Calu3 (cell line): ENCODE measurements at places on chromosomes 3 and 15.

DNA sequence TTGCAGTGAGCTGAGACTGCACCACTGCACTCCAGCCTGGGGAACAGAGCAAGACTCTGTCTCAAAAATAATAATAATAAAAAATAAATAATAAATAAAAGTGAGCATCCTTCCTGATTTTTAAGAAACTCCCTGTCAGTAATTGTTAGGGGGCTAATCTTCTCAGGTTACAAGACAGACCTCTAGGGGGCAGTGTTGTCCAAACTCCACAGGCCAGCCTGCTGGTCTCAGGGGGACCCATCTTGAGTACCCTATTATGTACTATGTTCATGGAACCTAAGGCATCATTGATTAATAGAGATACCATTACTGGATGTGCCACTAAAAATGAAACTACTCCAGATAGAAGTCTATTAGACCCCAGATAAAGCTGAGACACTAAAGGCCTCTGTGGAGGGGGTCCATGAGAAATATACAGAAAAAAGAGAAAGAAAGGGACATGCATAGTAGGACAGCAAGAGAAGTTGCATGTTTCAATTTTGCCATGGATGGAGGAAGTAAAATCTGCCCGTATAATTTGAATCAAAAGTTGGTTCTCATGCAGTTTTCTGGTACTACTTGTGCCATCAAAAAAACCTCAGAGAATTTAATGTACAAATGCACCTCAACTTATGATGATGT lies 85.5 kb upstream of the CDV3 start:
- H3K36me3 ChIP-seq: no peaks in the 10 kb centered on the region
- no peak overlapping the region for H3K27ac ChIP-seq
- H3K4me3 ChIP-seq: no peak overlapping the region
- no peaks in the 10 kb centered on the region for H3K27me3 ChIP-seq
- peak; percentile 62 for DNase-seq

- no peak overlapping the region for H3K4me3 ChIP-seq
- H3K27ac ChIP-seq: no peak overlapping the region
These were observed 16.2 kb downstream of the NISCH start for GRCh38 chr3:52471371-52472238.

GRCh38 chr15:67098768-67099282 lies 33.4 kb downstream of the SMAD3 start:
- peak overlapping the region; percentile 16 for H3K27ac ChIP-seq
- H3K4me3 ChIP-seq: no peak overlapping the region
- peaks cover 2% of the 10 kb centered on the region for H3K4me1 ChIP-seq
- peaks cover 32% of the 10 kb centered on the region for H3K36me3 ChIP-seq
- no peak for DNase-seq
- H3K27me3 ChIP-seq: no peaks in the 10 kb centered on the region

GRCh38 chr3:10242182-10243065 lies 5.8 kb upstream of the TATDN2 start:
- H3K27ac ChIP-seq: no peak overlapping the region
- no peak for DNase-seq
- no peaks in the 10 kb centered on the region for H3K27me3 ChIP-seq

- H3K4me3 ChIP-seq: no peak overlapping the region
- no peaks in the 10 kb centered on the region for H3K27me3 ChIP-seq
- H3K36me3 ChIP-seq: no peaks in the 10 kb centered on the region
- H3K4me1 ChIP-seq: peaks cover 19% of the 10 kb centered on the region
- no peak for DNase-seq
These were observed 123.8 kb downstream of the NFKBIZ start for GRCh38 chr3:101973163-101973505.

DNA sequence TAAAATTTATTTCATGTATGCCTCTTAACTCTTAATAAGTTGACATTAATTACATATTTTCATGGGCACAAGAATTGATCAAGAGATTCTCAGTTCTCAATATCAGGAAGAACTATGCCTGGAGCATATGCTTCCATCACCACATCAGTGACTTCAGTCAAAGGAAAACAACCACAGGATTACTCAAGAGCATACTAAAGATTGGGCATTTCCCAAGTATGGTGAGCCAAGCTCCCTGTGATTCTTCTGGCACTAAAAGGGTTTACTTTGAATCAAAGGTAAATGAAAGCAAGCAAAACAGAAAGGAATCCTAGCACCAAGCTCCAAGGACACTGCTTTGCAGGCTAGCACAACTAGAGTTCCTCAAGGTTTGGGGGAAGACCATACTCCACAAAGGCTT lies 44.6 kb downstream of the FMN1 start:
- no peak overlapping the region for H3K27ac ChIP-seq
- no peaks in the 10 kb centered on the region for H3K4me1 ChIP-seq
- H3K4me3 ChIP-seq: no peak overlapping the region
- no peak for DNase-seq
- peaks cover 5% of the 10 kb centered on the region for H3K36me3 ChIP-seq

GRCh38 chr3:156582532-156583183 lies 27.7 kb upstream of the SSR3 start:
- H3K36me3 ChIP-seq: no peaks in the 10 kb centered on the region
- no peak overlapping the region for H3K27ac ChIP-seq
- H3K4me3 ChIP-seq: no peak overlapping the region
- no peak for DNase-seq
- no peaks in the 10 kb centered on the region for H3K4me1 ChIP-seq
- H3K27me3 ChIP-seq: no peaks in the 10 kb centered on the region

DNA sequence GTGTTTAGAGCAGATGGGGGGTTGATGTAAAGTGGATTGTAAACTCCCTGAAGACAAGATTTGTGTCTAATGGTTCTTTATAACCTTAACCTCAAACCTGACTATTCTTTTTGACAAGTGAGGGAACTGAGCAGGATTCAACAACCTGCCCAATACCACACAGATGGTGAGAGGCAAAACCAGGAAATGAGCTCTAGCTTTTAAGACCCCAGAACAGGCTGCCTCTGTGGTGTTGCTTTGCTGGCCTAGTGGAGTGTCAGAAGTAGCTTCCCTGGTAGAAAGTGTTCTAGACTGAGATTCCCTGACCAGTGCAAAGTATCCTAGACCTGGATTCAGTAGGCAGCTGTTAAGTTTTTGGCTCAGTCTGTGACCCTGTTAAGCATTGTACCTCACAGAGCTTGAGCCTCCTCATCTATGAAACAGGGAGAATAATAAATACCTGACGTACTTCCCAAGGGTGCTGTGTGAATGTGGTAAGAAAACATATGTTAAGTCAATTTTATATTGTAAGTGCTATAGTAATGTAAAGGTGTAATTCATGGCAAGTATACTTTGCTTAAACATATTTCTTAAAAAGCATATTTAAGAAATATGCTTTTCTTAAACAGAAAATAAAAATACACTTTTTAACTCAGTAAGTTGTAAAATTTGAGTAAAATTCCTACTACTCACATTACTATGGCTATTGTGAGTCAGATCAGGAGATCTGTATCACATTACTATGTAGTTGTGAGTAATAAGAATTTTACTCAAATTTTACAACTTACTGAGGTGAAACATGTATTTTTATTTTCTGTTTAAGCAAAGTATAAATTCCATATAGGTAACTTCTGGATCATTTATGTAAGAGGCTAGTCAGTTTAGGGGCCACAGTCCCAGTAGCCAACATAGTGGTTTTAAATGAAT lies 8.8 kb downstream of the GPR87 start:
- peak overlapping the region; percentile 28 for H3K27ac ChIP-seq
- H3K36me3 ChIP-seq: no peaks in the 10 kb centered on the region
- DNase-seq: no peak
- no peaks in the 10 kb centered on the region for H3K27me3 ChIP-seq
- no peak overlapping the region for H3K4me3 ChIP-seq

GRCh38 chr3:195443391-195443989 lies 670 bp upstream of the ACAP2 start:
- peaks cover 30% of the 10 kb centered on the region for H3K36me3 ChIP-seq
- no peak for DNase-seq
- peak overlapping the region; percentile 94 for H3K27ac ChIP-seq
- peak overlapping the region; percentile 100 for H3K4me3 ChIP-seq
- H3K27me3 ChIP-seq: no peaks in the 10 kb centered on the region
- H3K4me1 ChIP-seq: peaks cover 32% of the 10 kb centered on the region

GRCh38 chr15:90004252-90004651 lies 3.1 kb downstream of the ZNF710 start:
- no peaks in the 10 kb centered on the region for H3K27me3 ChIP-seq
- H3K4me3 ChIP-seq: no peak overlapping the region
- H3K36me3 ChIP-seq: peaks cover 29% of the 10 kb centered on the region
- no peak for DNase-seq
- H3K4me1 ChIP-seq: peaks cover 24% of the 10 kb centered on the region

DNA sequence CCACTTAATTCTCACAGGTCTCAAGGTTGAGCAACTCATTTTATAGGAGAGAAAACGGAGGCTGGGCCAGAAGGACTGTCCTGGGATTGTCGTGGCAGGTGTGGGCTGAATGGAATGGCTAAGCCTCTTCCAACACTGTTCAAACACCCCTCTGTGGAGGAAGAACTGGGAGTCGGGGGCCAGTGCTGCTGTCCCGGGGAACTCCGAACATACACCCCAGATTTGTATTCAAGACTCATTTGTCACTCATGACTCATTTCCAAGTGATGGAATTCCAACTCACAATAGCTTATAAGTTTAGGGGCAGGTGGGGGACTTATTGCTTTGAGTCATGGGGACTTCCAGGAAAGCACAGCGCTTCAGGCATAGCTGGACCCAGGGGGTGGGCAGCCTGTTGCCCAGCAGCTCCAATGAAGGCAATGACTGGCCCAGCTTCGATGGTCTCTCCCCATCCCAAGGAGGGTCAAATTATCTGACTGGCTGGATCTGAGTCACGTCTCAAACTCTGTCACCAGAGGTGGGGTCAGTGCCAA lies 72.5 kb downstream of the TM2D3 start:
- no peak overlapping the region for H3K27ac ChIP-seq
- no peak overlapping the region for H3K4me3 ChIP-seq
- peaks cover 36% of the 10 kb centered on the region for H3K27me3 ChIP-seq
- peak; percentile 47 for DNase-seq
- peaks cover 34% of the 10 kb centered on the region for H3K4me1 ChIP-seq

DNA sequence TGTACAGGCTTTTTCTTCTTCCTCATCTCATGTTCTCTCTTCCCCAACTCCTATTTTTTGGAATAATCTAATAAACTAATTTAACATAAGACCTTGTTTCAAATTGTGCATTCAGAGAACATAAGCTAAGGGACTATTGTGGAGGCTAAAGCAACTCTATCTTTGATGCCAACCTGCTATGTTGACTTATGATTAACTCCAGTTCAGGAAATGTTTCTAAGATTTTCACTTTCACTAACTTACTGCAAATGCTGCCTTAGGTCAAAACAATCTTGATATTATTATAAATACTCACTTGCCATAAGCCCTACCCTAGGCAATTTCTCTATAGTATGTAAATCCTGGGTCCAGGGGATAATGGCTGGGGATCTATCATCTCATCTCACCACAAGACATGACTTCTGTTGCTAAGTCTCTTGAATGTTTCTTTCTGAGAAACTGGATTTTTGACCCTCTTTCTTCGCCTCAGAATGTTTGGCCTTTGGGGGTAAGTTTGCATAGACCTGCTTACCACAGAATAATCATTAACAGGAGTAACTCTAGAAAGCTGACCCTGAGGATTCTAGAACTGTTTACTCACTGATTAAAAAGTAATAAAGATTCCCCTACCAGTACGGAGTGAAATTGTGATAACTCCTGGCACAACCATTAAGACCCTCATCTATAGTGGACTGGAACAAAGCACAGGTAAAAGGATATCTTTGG lies 768.1 kb downstream of the GBE1 start:
- H3K27me3 ChIP-seq: no peaks in the 10 kb centered on the region
- peak; percentile 8 for DNase-seq
- no peaks in the 10 kb centered on the region for H3K36me3 ChIP-seq
- H3K4me1 ChIP-seq: peaks cover 13% of the 10 kb centered on the region

GRCh38 chr3:102979191-102979590 lies 544.4 kb downstream of the ZPLD1 start:
- H3K27me3 ChIP-seq: no peaks in the 10 kb centered on the region
- no peaks in the 10 kb centered on the region for H3K36me3 ChIP-seq
- peak overlapping the region; percentile 70 for H3K27ac ChIP-seq
- no peak overlapping the region for H3K4me3 ChIP-seq
- peaks cover 25% of the 10 kb centered on the region for H3K4me1 ChIP-seq

DNA sequence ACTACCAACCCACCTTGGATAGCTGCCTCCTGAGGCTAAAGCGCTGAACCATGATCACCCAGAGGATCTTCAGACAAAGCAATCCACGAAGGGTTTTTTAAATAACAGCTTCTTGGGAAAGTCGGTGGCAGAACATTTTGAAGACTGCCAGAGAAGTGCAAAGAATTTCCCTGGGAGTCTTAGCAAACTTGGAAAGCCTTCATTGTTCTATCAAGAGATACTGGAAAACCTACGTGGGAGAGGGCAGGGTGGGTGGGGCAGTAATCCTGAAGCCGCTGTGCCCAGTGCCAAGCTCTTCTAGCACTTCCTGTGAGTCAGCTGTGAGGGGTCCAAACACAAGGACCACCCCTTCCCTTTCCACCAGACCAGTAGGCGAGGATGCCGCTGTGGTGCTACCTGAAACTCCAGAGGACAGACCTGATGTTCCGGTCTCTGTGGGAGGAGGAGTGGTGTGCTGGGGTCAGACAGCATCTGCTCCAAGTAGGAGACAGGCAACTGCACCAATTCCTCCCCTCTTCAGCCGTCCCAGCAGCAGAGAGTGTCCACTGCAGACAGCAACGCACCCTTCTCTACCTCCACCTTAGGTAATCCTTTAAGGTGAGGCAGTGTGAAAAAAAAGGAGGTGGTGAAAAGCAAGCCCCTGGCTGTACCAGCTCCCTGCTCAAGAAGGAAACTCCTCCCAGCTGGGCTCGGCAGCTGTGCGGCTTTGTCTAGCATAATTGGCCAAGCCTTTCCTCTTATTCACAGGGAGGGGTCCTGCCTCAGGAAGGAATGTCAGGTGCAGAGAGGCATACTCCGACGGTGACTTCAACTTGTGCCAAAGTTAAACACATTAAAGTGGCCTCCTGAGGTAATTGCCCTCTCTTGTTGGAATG lies 99.0 kb downstream of the TMCC1 start:
- H3K4me3 ChIP-seq: peak overlapping the region; percentile 86
- H3K27ac ChIP-seq: peak overlapping the region; percentile 57
- peaks cover 41% of the 10 kb centered on the region for H3K36me3 ChIP-seq
- no peaks in the 10 kb centered on the region for H3K27me3 ChIP-seq

DNA sequence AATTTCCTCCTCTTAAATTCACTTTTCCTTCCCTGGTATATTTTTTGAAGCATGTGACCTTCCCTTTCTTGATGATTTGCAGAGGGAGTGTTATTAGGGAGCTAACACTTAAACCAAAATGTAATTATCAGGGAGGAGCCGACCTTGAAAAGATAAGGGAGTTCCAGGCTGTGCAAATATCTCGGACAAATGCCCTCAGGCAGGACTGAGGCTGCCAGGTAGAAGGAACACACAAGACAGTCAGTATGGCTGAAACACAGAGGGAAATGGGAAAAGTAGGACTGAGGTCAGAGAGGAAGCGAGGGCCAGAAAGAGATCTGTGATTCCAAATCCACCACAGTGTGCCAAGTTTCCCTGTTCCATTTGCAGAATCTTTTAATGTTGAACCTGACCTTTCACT lies 221.0 kb downstream of the CNTN3 start:
- no peak overlapping the region for H3K4me3 ChIP-seq
- no peaks in the 10 kb centered on the region for H3K27me3 ChIP-seq
- H3K36me3 ChIP-seq: no peaks in the 10 kb centered on the region
- no peak for DNase-seq
- H3K4me1 ChIP-seq: no peaks in the 10 kb centered on the region

GRCh38 chr3:13189639-13190377 lies 116.6 kb upstream of the IQSEC1 start:
- H3K27ac ChIP-seq: no peak overlapping the region
- DNase-seq: no peak
- no peaks in the 10 kb centered on the region for H3K36me3 ChIP-seq
- H3K4me3 ChIP-seq: no peak overlapping the region
- H3K27me3 ChIP-seq: peaks cover 99% of the 10 kb centered on the region
